ENCODE measurements at places on chromosomes 6 and 20.

GRCh38 chr20:30485331-30486102 lies 771.9 kb upstream of the DEFB115 start:
- no peak for DNase-seq

DNA sequence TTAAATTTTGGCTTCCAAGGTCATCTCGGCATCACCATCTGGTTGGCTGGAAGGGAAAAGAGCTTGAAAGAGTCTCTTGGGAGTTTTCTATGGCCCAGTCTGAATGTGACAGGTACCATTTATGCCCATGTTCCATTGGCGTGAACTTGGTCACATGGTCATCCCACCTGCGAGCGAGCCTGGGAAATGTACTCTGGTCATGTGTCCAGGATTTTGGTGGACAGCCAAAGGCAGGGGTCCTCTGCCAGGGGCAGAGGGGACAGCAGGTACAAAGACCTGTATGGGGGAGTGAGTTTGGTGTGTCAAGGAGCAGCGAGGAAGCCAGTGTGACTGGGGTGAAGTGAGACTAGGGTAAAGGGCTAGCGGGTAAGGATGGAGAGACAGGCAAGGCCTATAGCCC lies 112.6 kb downstream of the CDC5L start:
- DNase-seq: no peak

- no peak for DNase-seq
These were observed 199.7 kb downstream of the SAMD5 start for GRCh38 chr6:147708170-147708569.

GRCh38 chr6:40887079-40887791 lies 151.8 kb downstream of the UNC5CL start:
- DNase-seq: no peak

DNA sequence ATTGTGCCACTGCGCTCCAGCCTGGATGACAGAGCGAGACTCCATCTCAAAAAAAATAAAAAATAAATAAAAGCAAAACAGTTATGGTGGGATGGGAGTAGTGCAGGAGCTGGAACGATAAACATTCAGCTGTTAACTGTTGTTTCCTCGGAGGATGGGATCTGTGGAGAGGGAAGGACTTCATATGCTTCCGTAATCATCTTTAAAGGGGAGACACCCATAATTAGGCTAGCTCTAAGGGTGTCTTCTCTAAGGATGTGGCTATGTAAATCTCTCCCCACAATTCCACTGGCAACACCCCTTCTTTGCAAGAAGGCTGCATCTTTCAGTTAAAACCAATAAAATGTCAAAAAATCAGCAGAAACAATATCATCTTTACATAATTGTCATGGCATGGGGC lies 42.6 kb upstream of the MTHFD1L start:
- no peak for DNase-seq

DNA sequence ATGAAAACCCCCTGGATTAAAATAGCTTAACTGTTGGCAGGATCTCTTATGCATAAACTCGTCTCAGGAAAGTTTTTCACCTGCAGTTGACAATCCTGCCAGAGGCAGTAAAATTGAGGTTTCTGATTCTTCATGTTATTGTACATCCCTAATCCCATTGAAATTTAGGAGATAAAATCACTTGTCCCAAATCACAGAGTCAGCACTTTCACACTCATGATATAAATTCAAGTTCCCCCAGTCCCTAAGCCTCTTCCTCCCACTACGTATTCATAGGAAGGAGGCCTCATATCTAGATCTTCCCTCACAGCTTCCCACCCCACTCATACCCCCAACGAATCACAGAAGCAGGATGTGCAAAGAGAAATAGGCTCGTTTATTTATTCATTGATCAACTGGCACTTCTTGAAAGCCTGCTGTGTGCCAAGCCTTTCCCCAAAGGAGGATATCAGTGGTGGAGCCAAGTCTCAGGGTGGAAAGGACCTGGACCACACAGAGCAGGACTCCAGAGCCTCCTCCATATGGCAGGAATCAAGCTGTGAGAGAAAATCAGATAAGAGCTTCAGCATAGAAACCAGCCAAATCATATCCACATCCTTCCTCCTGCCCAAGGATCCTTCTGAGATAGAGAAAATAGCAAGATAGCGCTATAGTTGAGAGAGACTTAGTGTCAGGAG lies 2.3 kb downstream of the SLPI start:
- DNase-seq: no peak

GRCh38 chr6:75205776-75206575 lies at the start of gene COL12A1:
Gene COL12A1, minus strand, starts transcription at chr6:75206053. Its CDS starts 3,261 bp downstream, at chr6:75202792.
- peak; percentile 86 for DNase-seq

DNA sequence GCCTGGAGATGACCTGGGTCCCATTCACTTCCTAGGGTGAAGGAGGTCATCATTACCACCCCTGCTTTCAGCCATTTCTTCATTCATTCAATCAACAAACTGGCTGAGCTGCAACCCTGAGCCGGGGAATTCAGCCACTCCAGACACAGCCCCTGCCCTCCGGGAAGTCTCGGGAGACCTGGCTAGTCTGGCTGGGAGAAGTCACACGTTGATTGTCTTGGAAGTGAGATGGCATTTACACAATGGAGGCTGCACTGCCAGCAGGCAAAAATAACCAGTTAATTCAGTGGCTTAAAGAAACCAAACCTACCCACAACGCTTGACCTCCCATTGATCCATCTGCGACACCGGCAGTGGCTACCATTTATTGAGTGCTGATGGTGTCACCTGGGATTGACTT lies 2.0 kb upstream of the PMEPA1 start:
- no peak for DNase-seq

DNA sequence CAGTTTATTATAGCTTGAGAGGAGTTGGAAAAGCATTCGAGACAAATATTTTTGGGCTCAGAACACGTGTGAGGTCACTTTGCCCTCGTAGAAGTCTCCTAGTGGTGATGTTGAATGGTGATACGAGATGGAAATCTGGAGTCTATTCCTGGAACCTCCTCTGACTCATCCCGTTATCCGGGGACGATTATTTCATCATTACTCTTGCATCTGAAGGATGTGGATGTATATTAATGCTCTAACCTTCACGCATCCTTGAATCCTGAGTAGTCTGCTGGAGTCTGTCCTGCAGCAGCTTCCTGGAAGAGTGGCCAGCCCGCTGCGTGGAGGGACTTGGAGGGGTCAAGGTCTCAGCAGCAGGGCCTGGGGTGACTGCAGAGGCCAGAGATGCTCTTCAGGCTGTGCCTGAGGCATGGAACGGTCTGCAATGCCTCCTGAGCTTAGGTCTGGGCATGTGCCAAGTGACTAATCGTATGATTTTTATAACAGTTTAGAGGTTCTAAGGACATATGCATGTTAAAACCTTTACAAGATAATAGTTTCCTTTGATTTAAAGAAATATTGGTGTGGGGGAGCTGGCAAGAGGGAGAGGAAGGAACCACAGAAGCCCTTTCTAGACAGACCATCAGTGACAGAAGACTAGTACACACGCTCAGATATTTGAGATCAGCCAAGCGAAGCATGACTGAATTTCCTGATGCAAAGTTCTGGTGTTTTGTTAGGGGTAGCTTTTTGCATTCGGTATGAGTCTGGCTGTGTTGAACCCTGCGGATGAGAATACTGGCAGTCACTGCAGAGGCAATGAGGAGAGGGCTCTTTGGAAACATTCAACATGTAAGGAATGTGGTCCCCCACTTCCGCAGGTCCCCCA lies 400.2 kb downstream of the QKI start:
- peak; percentile 74 for DNase-seq

- DNase-seq: no peak
These were observed 87.1 kb downstream of the CFAP61 start for GRCh38 chr20:20139403-20139802.

DNA sequence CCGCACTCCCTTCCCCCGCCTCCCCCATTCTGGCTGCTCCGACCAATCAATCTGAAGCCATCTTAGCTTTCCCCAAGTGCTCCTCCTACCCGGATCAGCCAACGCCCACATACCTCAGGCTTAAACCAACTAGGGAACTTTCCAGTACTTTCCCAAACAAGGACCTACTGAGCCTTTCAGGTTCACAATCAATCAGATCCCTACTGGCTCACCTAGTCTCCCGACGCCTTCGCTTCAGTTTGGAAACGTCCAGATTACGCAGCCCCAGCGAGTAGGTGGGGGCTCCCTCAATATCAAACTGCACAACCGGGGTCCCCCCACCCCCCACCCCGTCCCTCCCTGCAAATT lies 432 bp downstream of the HSPA1L start:
- DNase-seq: no peak

DNA sequence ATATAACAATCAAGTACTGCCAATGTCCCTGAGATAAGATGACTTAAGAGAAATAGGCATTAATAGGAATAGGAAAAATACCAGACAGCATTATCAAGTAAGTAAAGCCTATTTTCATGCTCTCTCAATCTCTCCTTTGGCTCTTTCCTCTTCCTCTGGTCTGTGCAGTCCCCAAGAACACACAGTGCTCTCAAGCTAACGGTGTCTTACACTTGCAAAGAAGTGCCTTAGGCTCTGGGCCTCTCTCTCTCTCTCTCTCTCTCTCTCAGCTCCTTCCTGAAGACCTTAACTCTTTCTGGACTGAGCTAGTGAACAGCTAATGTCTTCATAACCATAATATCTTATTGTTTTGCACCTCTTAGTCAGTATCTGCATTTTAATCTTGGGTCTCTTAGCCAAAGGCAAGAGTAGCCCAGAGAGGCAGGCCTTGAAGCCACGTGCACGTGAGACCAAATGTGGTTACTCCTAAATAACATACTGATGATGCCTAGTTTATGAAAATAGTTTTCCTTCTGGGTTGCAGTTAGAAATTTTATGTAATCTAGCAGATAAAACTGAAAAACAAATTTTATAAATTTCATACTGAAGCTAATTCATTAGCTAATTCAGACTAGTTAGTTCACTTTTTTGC lies 70.8 kb downstream of the TPD52L1 start:
- no peak for DNase-seq

Measured in HTR-8/SVneo (cell line).